ENCODE measurements at places on chromosomes 1 and 21.

- peak; percentile 58 for DNase-seq
Measured at GRCh38 chr1:93715529-93716126, 34.0 kb upstream of the BCAR3 start.

DNA sequence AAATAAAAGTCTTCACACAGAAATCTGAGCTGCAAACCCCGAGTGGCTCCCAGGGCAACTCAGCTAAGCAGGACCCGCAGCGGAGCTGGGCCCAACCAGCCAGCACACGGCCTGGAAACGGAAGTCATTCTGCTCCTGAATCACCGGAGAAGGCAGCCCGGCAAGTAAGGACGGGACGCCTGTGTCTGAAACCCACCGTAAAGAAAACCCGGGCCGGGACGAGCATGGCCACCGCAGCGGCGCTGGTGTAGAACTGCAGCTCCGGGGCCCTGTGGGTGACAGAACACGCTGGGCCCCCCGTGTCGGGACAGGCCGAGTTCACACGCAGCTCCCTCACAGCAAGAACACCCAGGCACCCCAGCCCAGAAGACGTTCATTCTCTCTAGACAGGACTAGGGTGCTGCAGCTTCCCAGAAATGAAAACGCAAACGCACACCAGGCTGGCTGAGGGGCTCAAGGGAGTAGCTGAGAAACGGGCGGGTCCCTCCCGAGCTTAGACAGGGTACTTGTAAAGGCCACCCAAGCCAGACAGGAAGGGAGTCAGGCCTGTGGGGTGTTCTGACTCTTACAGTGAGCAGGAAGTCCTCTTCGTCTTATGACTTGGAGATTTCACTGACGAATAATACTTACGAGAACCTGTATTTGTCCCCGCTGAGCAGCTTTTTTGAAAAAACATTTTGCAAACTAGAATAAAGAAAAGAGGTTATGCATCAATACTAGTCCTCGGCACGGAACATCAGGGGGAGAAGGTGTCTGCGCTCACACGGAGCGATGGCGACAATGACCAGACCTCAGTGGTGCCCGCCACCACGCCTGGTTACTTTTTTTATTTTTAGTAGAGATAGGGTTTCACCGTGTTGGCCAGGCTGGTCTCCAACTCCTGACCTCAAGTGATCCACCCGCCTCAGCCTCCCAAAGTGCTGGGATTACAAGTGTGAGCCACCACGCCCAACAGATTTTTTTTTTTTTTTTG, 10.9 kb upstream of the CDK11B start:
- no peak for DNase-seq

DNA sequence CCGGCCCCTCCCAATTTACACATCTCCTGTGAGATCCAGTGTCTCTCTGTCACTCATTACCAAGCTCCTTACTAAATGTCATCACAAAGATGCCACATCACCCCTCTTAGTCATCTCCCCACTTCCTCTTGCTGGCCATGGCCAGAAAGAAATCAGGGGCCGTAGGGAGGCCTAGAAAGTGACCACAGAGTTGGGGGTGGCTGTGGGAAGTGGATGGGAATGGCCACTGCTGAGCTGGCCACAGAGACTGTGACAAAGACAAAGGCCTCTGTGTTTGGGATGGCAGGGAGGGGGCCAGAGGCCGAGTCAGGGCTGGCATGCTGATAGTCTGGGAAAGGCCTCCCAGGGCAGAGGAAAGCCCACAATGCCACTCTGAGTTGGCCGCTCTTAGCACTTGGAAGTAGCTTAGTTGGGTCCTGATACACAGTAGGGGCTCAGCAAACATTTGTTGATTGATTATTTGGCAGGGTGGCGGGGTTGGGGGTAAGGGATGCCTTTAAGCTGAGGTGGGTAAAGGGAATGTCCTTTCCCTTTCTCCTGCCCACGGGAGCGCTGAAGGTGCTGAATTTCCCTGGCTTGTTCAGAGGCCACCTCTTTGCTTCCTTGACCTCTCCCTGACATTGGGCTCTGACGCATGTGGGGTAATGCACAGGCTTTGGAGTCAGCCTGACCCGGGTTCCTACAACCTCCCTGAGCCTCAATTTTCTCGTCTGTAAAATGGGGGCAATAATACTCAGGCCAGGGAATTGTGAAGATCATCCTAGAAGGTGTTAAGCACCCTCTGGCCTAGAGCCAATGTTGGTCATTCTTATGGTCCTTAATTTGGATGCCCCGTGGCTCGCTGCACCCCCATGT, 13.2 kb downstream of the NAV1 start:
- DNase-seq, result no peak

DNA sequence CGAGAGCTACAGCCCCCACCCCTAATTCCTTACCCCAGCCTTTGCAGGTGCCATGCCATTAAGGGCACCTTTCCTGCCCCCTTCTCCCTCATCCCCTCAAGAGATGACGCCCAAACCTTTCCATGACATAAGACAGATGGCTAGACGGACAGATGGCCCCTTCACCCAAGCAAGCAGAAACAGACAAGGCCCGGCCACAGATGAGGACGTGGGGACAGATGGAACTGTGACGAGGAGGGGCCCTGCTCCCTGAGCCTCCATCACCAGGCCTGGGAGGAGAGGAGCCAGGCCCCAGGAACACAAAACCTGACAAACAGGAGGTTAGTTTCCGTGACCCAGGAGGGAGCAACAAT, 24.7 kb upstream of the PEF1 start:
- no peak for DNase-seq

GRCh38 chr1:154154534-154155191, at the start of gene NUP210L:
Gene NUP210L, minus strand, starts transcription at chr1:154155073.
- DNase-seq, result no peak

DNA sequence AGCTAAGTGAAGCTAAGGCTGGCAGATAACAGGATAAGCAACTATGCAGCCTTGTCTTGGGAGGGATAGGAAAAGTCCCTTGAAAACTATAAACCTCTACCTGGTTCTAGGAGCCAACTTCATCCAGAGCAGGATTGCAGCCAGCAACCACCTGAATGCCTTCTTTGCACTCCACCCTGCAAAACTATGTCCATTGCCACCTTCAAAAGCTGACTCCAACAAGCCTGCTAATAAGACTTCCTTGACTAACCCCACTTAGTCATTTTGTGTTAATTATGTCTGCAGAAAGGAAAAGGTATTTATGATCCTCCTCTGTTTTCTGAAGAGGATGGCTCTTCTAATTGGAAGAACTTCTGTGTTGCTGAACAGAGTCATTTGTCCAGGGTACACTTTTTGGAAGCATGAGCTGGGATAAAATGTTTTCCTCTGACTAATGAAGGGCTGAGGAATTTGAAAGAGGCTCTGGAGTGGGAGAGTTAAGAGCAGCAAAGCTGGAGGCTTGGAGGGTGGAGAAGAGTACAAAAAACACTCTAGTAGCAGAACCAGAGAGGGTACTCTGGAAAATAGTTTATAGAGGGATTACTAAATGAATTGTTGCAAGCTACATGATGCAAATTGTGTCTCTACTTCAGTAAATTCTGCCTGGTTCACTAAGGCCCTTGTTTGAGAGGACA, 9.6 kb upstream of the RIMKLA start:
- no peak for DNase-seq

GRCh38 chr1:197083474-197083873, 16.4 kb upstream of the F13B start:
- DNase-seq, result no peak

GRCh38 chr1:206735553-206736031, 35.0 kb upstream of the IL19 start:
- DNase-seq, result no peak
